ENCODE measurements at places on chromosomes 3 and 15.

DNA sequence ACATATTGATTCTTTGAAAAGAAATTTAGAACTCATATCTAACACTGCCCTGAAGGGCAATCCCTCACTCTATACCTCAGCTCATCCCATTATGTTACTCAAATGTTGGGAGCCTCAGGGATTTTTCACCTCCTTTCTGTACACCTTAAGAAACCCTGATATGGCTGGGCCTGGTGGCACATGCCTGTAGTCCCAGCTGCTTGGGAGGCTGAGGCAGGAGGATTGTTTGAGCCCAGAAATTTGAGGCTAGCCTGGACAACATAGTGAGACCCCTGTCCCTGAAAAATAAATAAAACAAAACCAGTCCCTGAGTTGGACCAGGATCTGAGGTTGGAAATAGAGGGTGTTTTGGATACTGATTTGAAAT lies 27.6 kb downstream of the NDUFB4 start:
- DNase-seq = no peak

- peak; percentile 32 for DNase-seq
These were observed 9.6 kb upstream of the PSMD2 start for GRCh38 chr3:184289426-184289938.

GRCh38 chr3:49714728-49715550 lies 4.5 kb downstream of the AMIGO3 start:
- DNase-seq = no peak

- no peak for DNase-seq
These were observed 18.9 kb downstream of the XIRP1 start for GRCh38 chr3:39173318-39174125.

DNA sequence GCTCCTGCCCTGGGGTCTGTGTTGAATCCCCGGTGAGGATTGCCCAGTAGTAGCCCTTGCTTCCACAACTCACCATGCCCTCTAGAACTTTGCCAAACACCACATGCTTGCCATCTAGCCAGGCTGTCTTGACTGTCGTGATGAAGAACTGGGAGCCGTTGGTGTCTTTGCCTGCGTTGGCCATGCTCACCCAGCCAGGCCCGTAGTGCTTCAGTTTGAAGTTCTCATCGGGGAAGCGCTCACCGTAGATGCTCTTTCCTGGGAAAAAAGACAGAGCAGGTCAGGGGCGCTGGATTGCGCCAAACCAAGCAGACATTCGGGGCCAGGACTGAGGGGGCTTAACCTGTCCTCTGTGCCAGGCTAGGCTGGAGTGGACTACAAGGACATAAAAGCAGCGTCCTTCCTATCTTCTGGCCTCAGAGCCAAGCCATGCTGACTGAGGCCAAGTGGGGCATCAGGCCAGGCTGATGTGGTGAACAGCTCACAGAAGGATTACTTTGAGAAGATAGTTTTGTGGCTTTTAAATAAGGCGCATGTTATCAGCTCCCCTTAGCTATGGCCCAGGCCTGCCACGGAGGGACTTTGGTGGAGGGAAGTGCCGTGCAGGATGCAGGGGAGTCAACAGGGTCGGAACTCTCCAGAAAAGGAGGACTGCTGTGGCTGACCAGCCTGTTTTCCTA lies 5.3 kb downstream of the SNX22 start:
- DNase-seq = no peak

GRCh38 chr3:69339760-69340159 lies 46.1 kb downstream of the FRMD4B start:
- no peak for DNase-seq

GRCh38 chr3:136676009-136676408 lies 76.2 kb downstream of the STAG1 start:
- DNase-seq = no peak

DNA sequence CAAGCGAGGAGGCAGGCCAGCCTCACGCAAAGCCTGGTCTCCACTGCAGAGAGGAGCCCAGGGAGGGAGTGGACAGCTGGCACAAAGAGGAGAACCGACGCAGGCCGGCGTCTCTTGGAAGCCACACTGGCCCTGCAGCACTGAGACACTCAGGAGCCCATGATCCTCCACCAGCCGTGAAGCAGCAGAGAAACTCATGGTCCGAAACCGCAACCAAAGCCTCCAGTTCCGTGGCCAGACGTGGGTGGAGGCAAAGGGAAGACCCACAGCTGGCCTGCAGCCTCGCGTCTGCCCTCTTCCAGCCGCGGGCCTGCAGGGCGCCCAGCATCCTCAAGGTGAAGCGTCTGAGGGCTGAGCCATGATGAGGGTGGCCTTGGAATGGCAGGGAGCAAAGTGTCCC lies 62.2 kb upstream of the SEC61A1 start:
- DNase-seq = no peak

DNA sequence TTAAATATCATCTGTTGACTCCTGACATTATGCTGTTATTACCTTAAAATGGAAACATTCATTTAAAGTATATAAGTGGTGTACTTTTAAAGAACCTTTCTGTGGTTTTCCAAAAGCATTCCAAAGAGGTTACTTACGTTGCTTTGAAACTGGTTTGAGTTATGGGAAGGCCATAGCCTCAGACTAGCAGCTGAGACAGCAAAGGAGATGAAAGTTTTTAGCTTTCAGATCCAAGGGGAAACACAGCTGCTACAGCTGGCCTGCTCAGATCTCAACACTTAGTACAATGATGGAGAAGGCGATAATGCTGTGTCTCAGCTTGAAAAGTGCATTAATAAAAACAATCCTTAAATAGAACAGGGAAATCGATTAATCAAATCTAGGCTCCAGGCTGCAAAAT lies 921.1 kb downstream of the ROBO1 start:
- DNase-seq = no peak

- DNase-seq = no peak
These were observed 87.2 kb downstream of the USP13 start for GRCh38 chr3:179739816-179740594.

- peak; percentile 5 for DNase-seq
These were observed 38.8 kb upstream of the TNFSF10 start for GRCh38 chr3:172561897-172562640.

DNA sequence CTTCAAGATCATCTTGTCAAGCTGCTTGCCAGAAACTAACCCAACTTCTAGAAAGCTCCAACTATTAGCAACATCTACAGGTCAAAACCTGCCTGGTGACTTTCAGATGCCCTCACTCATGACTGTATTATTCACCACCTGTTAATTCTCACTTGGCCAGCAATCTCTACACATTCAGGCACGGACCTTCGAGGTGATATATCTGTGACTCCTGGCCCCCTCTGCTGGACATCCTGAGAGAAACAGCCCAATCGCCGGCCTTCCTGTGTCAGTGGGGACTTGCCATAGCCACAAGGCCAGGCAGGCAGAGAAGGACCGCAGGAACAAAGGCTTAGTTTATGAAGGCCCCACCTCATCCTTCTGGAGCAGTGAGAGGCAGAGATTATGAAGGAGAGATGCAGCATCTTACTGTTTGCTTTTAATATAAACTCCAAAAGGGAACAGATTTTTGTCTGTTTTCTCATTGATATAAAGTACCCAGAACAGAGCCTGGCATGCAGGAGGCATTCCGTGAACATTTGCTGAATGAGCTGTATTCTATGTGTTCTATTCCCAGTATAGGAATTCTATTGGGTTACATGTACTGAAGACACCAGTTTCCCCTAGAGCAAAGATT lies 24.4 kb upstream of the OCA2 start:
- peak; percentile 12 for DNase-seq

GRCh38 chr3:141070727-141071357 lies 19.7 kb downstream of the SPSB4 start:
- no peak for DNase-seq

DNA sequence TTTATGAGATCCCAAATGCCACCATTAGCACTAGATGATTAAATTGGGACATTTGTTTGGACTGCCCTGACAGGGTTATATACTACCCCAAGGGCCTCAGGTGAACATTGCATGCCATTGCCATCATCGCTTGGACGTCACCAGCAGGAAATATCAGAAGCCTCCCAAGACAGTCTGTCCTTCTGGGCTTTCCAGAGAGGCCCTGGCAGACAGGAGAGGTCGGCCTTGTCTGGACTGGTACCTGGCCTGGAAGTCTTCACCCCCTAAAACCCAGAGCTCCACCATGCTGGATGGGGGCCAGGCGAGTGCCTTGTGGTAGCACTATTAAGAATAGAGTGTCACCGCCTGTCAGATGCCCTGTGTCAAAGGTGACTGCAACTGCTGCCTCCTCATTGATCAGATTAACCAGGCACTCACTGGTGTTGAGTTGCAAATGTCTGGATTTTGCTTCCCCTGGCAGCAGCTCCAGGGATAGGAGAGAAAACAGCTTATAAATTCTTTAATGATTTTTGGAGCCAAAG lies 324.1 kb upstream of the RASGRP1 start:
- DNase-seq = no peak

DNA sequence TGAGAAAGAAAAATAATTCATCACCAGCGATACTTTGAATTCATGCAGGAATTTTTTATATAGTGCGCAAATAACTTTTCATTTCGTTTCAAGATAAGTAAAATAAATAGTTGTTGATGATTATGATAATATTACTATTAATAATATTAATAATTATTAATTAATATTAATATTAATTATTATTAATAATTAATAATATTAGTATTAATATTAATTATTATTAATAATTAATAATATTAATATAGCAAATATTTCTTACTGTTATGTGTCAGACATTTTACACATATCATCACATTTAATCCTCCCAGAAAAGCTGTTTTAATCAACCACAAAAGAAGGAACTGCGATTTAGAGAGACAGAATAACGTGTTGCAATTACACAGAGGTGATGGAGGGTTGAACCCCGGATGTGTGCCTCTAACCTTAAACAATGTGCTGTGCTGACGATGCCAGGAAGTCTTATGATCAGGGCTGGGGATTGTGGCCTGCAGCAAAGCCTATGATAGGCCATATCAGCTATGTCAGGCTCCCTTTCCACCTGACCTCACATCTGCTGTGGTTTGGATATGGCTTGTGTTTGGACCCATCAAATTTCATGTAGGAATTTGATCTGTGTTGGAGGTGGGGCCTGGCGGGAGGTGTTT lies 263.5 kb upstream of the NR2F2 start:
- DNase-seq = no peak

- no peak for DNase-seq
These were observed 20.2 kb upstream of the GCNT3 start for GRCh38 chr15:59591356-59591755.

DNA sequence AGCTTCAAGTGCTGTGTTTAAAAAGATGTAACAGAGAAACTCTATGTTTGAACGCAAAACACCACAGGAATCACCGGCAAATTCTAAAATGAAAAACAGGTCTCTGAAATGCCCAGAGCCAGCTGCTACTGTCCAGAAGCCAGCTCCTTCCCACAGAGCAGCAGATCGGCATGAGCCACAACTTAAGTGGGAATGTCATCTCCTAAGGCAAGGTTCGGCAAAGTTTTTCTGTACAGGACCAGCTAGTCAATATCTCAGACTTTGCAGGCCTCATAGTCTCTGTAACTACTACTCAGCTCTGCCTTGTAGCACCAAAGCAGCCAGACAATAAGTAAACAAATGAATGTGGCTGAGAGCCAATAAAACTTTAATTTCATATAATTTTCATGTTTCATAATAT lies 4.9 kb downstream of the PLOD2 start:
- DNase-seq = no peak

- no peak for DNase-seq
These were observed 44.9 kb upstream of the CA12 start for GRCh38 chr15:63426552-63426951.

- DNase-seq = no peak
These were observed 9.1 kb downstream of the CORO2B start for GRCh38 chr15:68587769-68588385.

GRCh38 chr3:98733812-98734281 lies 29.3 kb upstream of the ST3GAL6 start:
- DNase-seq = no peak

DNA sequence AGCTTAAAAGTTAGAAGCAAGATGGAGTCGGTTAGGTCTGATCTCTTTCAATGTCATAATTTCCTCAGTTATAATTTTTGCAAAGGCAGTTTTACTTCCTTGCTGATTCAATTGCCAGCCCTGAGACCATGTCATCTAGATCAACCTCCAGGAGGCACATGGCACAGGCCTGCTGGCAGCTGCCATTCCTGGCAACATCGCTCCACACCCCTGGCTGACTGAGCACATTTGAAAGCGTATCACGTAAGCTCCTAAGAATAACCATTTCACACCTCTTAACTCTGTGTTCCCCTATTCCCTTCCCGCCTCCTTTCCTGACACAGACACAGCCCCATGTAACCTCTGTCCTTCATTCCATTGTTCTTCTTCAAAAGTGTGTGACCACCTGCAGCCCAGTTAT lies 313.9 kb upstream of the CTNNB1 start:
- DNase-seq = no peak

DNA sequence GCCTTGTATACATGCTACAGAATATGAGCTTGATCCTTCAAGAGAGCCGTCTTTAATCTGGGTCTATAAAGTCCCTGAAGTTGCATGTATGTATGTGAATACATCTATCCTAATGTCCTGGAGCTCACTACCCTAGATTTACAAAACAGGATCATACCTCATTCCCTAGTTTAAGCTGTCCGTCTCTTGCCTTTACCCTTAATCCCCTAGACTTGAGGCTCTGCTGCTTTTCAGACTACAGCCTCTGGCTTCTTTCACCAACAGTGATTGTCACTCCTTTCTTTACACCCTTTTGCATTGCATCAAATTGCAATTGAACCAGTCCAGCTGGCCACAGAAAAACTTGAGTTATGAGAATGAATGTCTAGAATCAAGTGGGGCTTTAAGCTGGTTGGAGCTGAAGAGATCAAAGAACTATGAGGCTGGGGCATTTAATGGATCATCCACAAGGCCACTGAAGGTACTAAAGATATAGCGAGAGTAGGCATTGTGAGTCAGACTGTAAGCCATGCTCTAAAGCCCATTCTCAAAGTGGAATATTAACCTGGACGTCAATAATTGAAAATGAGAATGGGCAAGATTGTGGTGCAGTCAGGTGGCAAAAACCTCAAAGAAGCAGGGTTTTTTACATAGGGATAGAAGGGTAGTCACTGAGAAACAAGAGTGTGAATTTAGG lies 12.3 kb upstream of the PLD1 start:
- no peak for DNase-seq

DNA sequence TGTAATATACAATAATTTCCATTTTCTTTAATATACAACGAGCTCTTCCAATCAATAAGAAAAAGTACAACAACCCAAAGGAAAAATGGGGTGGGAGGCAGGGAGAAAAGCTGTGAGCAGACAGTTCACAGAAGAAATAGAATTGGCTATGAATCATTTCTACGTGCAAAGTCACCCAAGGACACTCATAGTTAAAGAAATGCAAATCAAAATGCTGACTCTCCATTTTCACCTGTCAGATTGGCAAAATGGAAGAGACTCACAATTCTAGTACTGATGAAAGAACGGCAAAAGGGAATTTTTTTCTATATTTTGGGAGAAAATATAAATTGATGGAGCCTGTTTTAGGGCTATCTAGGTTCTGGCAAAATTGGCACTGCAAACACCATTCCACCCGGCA lies 116.3 kb upstream of the MEF2A start:
- no peak for DNase-seq
